RWPE2 (cell line): ENCODE measurements at places on chromosomes 11 and 22.
A peak's percentile ranks its signal among the peaks of the same experiment; 100 is the strongest.

DNA sequence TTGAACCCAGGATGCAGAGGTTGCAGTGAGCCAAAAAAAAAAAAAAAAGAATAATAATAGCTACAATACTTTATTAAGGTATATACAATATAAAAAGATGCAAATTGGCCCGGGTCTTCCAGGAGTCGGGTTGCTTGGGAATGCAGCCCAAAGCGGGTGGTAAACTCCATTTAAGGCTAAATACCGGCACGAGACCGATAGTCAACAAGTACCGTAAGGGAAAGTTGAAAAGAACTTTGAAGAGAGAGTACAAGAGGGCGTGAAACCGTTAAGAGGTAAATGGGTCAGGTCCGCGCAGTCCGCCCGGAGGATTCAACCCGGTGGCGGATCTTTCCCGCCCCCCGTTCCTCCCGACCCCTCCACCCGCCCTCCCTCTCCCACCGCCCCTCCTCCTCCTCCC is 143.3 kb downstream of the DLG2 start:
- no peak for DNase-seq

- DNase-seq, result no peak
Observed at GRCh38 chr11:65065851-65066250, 7.5 kb upstream of the NAALADL1 start.

GRCh38 chr11:17742019-17742418 is 7.4 kb downstream of the KCNC1 start:
- DNase-seq, result no peak

GRCh38 chr11:74037309-74037708 is 28.4 kb upstream of the UCP3 start:
- DNase-seq, result no peak

- DNase-seq, result peak; percentile 59
Observed at GRCh38 chr11:107859459-107860239, 1.1 kb upstream of the SLC35F2 start.

DNA sequence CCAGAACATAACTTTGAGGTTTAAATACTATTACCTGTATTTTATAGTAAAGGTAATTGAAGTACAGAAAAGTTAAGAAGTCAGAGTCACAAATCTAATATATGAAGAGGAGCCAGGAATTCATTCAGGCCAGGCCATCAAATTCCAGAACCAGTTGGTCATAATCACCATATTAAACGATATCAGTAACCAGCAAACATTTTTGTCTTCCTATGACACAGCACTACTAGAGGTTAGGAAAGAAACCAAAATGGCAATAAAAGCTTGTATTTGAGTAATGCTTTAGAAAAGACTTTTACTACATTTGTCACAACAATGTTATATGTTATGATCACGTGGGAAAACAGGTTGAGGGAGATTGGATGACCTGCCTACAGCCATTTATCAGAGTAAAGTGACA is 62.2 kb downstream of the DKK3 start:
- no peak for DNase-seq

- no peak for DNase-seq
Observed at GRCh38 chr22:44955102-44955501, 54.7 kb downstream of the PHF21B start.

- DNase-seq, result no peak
Observed at GRCh38 chr11:122468965-122469364, 186.6 kb upstream of the UBASH3B start.

- DNase-seq, result no peak
Observed at GRCh38 chr11:16854979-16855378, 116.5 kb downstream of the C11orf58 start.

GRCh38 chr22:36745301-36745995 is 30.5 kb downstream of the IFT27 start:
- DNase-seq, result peak; percentile 34

DNA sequence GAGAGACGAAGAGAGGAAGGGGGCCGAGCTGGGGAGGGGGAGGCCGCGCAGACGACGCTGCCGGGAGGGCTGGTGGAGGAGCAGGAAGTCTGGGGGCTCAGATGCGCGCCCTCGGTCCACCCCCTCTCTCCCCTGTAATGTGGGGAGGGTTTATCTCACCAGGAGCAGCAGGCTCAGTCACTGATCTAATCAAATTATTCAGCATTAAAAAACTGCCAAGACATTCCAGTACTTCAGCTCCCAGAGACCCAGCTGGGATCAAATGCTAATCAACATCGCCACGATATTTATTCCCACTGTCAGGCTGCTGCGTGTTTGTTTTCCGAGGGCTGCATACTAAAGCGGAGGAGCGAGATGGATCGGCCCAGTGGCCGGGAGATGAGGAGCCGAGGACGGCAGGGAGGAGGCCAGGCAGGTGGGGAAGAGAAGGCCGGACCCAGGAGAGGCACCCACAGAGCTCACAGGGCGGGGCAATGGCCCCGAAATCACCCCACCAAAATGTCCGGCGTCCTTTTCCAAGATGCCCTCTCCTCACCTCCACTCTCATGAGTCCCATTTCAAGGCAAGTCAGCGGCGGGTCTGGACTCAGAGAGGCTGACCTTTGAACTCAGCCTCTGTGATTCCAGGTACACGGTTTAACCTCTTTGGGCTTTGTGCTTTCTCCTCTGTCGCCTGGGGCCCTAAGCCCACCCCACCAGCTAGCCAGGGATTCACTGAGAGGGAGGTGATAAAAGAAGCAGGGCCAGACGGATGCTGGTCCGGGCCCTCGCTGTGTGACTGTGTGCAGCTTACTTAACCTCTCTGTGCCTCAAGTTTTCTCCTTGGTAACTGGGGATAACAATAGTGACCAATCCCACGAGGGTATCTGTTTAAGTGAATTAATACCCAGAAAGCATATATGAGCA is 502.1 kb downstream of the MN1 start:
- no peak for DNase-seq

DNA sequence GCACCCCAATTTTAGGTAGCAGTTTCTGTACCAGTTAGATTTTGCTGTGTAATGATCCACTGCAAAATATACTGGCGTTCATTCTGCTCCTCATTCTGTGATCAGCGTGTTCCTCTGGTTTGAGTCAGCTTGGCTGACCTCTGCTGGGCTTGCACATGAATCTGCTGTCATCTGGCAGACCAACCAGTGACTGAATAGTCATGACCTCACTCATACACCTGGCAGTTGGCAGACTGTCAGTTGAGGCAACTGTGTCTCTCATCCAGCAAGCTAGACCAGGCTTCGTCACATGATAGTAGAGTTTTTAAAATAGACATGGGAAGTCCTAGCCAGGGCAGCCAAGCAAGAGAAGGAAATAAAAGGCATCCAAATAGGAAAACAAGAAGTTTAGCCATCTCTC is 316.3 kb upstream of the LARGE1 start:
- DNase-seq, result no peak

GRCh38 chr11:126817096-126817495 is 183.5 kb downstream of the KIRREL3 start:
- DNase-seq, result no peak

DNA sequence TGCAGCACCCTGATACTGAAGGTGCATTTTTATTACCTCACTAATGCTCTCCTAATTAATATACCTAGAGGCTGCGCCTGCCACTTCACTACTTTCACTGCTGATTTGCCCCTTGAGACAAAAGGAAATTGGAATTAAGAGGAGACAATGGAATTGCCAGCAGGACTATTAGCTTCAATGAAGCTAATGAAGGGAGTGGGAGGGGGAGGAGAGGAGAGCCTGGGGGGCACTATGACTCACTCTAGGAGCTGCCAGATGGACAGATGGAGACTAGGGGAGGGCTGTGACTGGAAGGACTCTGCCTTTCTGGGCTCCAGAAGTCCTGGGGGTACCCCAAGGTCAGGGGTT is 102.8 kb upstream of the DRD2 start:
- DNase-seq, result no peak

GRCh38 chr22:32421484-32421883 is 9.4 kb upstream of the RTCB start:
- DNase-seq, result no peak

GRCh38 chr11:101010899-101011298 is 118.7 kb downstream of the PGR start:
- DNase-seq, result no peak

DNA sequence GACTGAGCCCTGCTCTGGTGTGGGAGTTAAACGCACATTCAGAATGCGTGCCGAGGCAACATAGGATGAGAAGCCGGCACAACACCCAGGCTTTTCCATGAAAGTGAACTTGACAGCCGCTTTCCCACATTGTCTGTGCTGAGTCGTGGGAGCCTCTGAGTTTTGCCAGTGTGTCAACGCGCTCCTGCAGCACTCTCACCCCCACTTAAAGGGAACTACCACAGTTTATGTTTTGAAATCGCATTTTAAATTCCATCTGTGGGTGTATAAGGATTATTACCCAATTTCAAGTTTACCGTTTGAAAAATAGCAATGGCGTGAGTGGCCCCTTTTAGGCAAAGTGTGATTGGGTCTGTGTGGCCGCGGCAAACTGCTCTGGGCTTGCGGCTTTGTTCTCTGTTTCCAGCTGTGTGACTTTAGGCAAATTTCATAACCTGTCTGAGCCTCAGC is 81.5 kb downstream of the FBLN1 start:
- no peak for DNase-seq

GRCh38 chr11:12106101-12106500 is 4.3 kb upstream of the MICAL2 start:
- DNase-seq, result no peak

DNA sequence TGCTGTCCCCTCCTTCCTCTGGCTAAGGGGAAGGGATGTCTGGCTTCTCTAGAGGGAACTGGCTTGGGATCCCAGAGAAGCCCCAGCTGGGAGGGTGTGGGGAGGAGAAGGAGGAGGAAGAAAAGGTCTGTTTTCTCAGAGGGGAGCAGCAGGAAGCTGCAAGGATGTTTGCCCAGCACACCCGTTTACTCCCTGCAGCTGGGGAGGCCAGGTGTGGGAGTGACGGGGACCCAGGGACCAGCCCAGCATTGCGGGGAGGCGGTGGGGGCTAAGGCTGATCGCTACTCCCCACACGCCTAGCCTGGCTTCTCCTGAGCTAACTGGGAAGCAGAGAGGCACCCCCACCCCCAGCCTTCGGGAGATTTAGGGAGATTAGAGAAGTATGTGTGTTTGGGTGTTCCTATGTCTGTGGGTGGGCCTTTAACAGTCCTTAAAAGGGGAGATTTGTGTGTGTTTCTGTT is 3.9 kb downstream of the CREB3L1 start:
- no peak for DNase-seq

DNA sequence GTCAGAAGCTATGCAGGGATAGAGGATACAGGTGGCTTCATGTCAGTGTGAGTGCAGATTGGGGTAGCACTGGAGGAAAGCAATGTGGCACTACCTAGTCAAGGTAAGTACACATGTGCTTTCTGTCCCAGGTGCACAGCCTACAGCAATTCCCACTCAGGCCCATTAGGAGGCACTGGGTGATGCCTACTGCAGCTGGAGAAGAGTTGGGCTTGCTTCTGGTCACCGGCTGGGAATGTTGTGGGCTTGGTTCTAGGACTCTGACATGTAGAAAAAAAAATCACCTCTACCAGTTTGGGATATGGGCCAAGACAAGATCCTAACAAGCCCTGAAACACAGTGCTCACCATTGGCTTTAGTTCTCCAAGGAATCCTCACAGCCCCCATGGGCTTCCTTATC is 69.7 kb downstream of the TENM4 start:
- DNase-seq, result no peak

DNA sequence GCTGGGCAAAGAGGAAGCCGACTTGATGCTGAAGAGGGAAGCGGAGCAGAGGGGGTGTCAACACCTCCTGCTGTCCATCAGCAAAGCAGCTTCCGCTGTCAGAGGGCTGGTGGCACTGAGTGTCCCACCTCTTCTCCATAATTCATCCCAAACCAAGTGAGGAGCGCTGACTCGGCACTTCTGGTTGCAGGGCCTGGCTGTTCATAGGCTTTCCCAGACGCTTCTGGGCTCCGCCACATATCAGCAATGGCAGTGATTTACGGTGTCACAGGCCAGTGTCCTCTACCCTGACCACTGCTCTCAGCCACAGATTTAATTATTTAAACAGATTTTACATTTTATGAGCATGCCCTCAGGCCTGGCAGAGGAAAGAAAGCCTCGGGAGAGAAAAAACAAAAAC is 70.1 kb upstream of the TENM4 start:
- DNase-seq, result no peak

DNA sequence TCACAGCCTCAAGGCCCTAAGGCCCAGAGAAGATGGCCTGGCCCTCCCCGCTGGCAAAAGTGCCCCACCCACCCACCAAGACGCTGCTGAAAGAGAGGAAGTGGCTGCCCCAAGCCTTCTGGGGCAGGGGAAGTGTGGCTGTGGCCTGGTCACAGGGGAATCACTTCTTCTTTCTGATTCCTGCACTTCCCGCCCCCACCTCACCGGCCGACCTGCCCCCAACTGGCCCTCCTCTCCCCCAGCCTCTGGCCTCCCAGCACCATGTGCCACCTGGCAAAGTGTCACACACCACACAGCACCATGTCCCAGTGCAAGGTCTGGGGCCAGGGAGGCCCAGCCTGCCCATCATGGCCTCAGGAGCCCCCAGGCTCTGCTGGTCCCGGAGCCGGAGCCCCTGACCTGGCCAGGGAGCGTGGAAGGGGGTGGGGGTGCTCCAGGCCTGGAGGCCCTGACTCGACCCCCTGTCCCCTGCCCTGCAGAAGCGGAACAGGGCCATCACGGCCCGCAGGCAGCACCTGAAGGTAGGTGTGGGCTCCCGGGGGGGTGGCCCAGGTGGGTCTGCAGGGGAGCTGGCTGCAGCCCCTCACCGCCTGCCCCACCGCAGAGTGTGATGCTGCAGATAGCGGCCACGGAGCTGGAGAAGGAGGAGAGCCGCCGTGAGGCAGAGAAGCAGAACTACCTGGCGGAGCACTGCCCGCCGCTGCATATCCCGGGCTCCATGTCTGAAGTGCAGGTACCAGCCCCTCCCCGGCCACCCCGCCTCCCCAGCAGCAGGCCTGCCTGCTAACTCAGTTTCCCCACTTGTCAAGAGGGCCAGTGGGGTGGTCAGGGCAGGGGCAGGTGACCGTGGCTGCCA is 1.4 kb downstream of the TNNI2 start:
- DNase-seq, result no peak

- no peak for DNase-seq
Observed at GRCh38 chr22:20844055-20845037, 14.3 kb downstream of the PI4KA start.

DNA sequence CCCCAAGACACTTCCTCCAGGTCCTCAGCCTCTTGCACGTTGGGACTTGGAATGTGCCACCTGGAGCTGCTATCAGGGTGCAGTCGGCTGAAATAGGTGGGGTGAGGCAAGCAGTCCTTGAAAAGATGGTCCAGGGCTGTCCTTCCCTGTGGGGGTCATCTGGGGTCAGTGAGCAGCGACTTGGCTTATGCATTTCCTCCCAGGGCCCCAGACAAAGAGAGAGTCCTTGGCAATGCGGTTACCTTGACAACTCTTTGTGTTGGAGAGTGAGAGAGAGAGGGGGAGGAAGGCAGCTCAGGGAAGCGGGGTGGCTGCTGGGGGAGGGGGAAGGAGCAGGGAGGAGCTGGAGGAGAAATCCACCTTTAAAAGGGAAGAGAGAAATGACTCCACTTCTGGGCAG is 93.8 kb downstream of the MIAT start:
- DNase-seq, result no peak

- no peak for DNase-seq
Observed at GRCh38 chr11:116543099-116543498, 229.7 kb downstream of the BUD13 start.

- no peak for DNase-seq
Observed at GRCh38 chr11:67376063-67376820, 2.8 kb upstream of the CLCF1 start.

GRCh38 chr11:33172996-33173395 is 11.7 kb upstream of the CSTF3 start:
- DNase-seq, result no peak
